ENCODE measurements at places on chromosomes 5 and 9.

GRCh38 chr5:39059064-39059463, 15.1 kb downstream of the RICTOR start:
- DNase-seq, result no peak

DNA sequence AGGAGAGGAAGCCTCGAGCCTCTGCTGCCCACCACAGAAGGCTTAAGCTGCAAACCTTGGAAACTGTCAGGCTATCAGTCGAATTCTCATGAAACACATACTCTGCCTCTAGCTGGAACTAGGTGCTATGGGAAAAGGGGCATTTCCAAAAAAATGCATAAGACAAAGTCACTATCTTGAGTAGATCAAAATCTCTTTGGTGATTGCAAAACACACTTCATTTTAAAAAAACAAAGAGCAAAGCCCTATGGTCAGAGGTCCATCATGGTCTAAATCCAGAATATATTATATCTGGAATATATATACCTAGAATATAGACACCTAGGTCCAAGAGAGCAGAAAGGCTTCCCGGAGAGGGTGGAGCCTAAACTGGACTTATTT, 59.8 kb downstream of the ENC1 start:
- no peak for DNase-seq

DNA sequence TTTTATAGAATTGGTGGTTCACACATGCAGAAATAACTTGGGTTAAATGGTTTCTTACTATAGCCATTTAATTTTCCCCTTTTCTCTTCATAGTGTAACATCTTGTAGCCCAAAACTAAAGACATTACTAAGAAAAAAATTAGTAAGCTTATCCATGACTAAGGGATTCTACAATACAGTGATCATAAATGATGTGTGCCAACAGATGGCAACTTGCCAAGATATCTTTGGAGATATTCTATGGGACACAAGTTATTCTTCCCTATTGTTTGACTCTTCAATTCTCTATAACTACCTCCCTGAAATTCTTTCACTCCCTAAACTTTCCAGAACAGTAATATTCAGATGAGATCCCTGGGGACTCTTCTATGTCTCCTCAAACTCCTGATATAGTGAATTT, 580.6 kb downstream of the PTPRD start:
- no peak for DNase-seq

GRCh38 chr9:88949425-88949824, 41.8 kb upstream of the S1PR3 start:
- DNase-seq, result no peak

GRCh38 chr5:94045839-94046782, 304.7 kb upstream of the POU5F2 start:
- no peak for DNase-seq

DNA sequence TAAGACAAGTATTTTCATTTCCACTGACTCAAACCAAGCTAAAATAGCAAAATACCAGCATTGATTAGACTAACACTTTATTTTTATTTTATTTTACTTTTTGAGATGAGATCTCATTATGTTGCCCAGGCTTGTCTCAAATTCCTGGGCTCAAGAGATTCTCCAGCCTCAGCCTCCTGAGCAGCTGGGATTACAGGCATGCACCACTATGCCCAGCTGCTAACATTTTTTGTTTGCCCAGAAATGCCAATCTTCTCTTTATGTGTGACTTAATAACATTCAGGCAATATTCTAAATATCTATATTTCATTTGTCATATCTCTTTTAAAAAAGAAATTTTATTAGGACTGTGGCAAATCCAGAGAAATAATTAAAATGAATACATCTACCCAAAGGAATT, 55.0 kb downstream of the OXCT1 start:
- DNase-seq, result no peak

GRCh38 chr5:93279296-93279963, 301.6 kb downstream of the NR2F1-AS1 start:
- no peak for DNase-seq

GRCh38 chr9:132610661-132611060, 28.3 kb downstream of the BARHL1 start:
- DNase-seq, result no peak

DNA sequence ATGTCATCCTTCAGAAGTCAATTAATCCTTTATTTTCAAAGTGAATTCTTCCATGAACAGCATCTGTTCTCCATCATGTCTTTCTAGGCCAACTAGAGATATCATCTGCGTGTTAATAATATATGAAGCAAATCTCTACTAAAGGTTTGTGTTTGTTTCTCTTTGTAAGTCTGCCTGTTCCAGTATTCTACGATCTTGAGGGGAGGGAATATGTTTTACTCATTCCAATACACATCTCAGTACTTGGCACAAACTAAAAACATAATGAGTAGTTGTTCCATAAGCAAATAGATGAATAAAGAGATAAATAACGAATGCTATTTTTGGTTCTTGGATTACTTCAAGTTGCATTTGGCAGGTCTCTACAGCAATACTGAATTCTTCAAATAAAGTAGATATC, 470.7 kb upstream of the GRIN3A start:
- no peak for DNase-seq

DNA sequence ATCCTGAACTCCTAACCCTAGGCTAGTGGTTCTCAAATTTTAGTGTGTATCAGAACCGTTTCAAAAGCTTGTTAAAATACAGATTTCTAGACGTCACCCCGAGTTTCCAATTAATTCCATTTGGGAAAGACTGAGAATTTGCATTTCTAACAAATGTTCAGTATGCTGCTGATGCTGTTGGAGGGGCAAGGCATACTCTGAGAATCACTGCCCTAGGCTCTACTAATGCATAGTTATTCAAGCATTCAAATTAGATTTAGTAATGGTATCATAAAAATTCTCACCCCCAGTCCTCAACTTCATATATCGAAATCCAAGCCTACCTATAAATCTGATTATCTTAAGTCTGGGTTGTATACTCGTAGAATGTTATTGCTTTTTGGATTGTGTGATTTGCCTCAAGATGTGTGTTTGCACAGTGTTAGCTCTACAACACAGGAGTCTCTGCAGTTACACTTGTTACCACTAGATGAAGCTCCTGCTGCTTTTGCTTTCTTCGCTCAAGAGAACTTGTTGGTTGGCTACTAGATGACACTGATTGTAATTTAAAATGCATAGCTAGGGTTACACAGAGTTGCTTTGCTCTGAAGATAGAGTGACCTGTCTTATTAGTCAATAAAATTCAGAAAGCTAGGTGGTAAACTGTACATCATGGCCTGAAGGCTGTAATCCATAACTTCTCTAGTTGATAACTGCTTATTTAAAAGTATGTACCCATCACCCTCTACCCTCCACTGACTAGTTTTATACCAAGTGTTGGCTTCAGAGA, 7.5 kb upstream of the ERAP2 start:
- no peak for DNase-seq
